ENCODE measurements at places on chromosomes 2 and 18. TPM values are rescaled to one million over a fixed set of nuclear protein-coding genes. Genes with fewer than 3 reads are reported as not detected.

KIF1A gene
- 0.14 TPM for total RNA-seq

RTP5 gene
- total RNA-seq, result not detected

DUSP2 gene
- total RNA-seq, result 1.0 TPM

SOWAHC gene
- 13.1 TPM for total RNA-seq

TDRD15 gene
- total RNA-seq, result not detected

SCYGR4 gene
- total RNA-seq, result not detected

TRIB2 gene
- total RNA-seq, result 15.1 TPM

SCTR gene
- not detected for total RNA-seq

MROH2A gene
- not detected for total RNA-seq

CNTNAP5 gene
- total RNA-seq, result 0.11 TPM

CDH2 gene
- total RNA-seq, result 60.4 TPM

PLCD4 gene
- total RNA-seq, result 1.7 TPM

DNA sequence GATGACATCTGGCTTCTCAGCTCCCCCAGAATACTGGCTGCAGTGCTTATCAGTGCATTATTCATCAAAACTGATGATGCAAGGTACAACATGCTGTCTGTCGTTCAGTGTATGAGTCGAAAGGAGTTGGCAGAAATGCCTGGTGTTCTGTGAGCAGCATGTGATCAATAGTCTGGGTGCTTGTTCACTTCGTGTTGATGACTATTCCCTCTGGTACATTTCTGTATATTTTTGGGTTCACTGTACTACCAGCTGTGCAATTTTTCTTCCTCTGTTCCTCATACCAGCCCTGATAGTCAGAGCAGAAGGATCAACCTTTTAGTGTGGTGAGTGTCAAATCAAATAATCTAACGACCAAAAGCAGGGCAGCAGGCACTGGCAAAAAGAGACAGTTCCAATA lies 59.0 kb upstream of the KLHL14 start:
- DNase-seq, result no peak

- DNase-seq, result no peak
Observed at GRCh38 chr2:167718560-167718959, 528.8 kb downstream of the STK39 start.

GRCh38 chr18:9918016-9918680 lies 4.3 kb downstream of the VAPA start:
- peak; percentile 81 for DNase-seq

DNA sequence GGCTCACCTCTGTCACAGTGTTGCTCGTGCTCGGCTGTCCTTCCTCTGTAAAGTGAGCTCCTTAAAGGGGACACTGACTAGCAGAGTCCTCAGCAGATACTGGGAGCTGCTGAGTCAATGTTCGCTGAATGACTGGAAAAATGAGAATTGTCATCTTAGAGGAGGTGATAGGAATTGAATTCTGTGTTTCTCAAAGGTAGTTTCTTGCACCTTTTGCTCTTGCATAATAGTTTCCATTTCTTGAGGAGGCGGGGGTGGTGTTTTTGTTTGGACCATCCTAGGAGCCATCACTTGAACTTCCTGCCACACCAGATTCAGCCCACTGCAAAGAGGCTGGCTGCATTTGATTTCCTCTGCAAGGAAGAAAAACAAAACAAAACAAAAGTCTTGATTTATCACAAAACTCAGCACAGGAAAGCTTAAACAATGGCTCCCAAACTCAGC lies 11.4 kb upstream of the RFX8 start:
- no peak for DNase-seq

DNA sequence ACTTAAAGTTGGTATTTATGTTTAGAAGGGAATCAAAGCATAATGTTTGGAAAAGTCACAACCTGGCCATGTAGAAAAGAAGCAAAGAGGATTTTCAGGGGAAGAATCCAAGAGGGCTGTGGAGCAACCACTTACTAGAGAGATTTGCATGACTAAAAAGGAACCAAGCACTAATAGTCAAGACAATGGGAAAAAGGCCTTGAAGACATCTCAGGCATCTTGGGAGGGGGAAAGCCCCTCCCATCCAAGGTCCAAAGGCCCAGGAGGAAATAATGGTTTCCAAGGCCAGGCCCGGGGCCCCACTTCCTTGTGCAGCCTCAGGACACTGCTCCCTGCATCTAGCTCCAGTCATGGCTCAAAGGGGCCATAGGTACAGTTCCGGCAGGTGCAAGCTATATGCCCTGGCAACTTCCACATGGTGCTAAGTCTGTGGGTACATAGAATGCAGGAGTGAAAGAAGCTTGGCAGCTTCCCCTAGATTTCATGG lies 128.1 kb downstream of the EIPR1 start:
- DNase-seq, result no peak

DNA sequence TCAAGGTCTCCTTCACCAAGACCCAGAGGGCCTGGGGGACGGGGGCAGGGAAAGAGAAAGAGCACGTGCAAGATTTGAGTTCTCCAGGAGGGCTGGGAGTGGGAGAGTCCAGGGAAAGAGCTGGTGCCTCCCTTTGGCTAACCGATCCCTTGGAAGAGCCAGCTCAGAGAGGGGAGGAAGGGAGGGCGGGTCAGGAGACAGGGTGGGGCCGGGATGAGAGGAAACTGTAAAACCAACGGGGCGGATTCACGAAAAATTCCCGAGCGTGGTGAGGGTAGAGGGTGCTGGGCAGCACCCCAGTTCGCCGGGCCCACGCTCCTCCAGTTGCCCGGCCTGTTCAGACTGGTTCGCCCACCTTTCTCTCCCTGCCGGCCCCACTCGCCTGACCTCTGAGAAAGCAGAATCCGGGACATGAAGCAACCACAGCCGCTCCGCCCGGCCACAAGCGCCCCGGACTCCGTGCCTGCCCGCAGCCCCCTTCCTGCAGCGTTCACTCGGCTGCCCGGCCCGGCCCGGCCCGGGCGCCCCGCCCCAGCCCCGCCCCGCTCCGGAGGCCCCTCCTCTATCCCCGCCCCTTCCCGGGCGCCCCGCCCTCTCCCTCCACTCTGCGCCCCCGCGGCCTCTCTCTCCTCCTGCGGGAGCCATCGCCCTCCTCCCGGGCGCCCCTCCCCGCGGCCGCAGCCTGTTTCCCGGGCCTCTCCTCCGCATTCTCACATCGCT lies 230.9 kb upstream of the SMAD2 start:
- DNase-seq, result peak; percentile 54

GRCh38 chr2:17226941-17227490 lies 291.2 kb downstream of the RAD51AP2 start:
- no peak for DNase-seq

- no peak for DNase-seq
Observed at GRCh38 chr2:181438261-181438660, 18.9 kb upstream of the ITGA4 start.

GRCh38 chr18:22705328-22705727 lies 227.8 kb upstream of the RBBP8 start:
- DNase-seq, result peak; percentile 76

GRCh38 chr2:74146929-74147726 lies 584 bp downstream of the BOLA3 start:
- no peak for DNase-seq

GRCh38 chr18:22790545-22791309 lies 142.4 kb upstream of the RBBP8 start:
- DNase-seq, result no peak

GRCh38 chr2:42195559-42195958 lies 26.4 kb downstream of the EML4 start:
- no peak for DNase-seq

GRCh38 chr2:118403658-118404451 lies 315.6 kb downstream of the INSIG2 start:
- DNase-seq, result peak; percentile 34

- DNase-seq, result peak; percentile 23
Observed at GRCh38 chr2:72040629-72041571, 106.8 kb downstream of the CYP26B1 start.

DNA sequence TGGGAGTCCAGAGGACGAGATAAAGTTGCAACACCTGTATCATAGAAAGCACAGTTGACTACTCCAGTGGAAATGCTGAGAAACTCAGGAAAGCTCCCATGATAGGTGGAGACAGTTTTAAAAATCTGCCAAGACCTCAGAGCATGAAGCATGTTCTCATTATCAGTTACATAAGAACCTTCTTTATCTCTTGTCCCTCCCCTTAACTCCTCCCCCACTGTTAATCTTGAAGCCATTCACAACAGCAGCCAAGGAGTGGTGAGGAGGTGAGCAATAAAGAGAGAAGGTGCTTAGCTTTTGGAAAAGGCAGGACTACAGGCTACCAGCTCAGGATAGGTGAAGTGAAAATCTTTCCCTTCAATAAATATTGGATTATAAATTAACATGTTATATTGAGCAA lies 657.9 kb downstream of the NYAP2 start:
- no peak for DNase-seq

DNA sequence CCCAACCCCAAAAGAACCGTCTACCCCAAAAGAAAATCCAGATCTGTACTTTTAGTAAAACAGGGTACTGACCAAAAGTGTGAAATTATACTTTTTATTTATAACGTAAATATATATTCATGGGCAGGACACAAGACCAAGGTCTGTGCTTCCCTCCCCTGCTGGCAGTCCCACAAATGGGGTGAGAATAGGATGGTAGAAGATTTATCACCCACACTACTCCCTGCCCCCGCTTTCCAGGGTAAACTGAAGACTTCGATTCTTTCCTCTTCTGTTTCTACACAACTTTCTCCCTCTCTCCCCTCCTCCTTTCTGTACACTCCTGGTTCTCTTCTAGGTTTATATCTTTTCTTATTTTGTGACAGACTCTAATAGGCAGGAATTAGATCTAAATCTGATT lies 79.7 kb downstream of the MDH1 start:
- no peak for DNase-seq

DNA sequence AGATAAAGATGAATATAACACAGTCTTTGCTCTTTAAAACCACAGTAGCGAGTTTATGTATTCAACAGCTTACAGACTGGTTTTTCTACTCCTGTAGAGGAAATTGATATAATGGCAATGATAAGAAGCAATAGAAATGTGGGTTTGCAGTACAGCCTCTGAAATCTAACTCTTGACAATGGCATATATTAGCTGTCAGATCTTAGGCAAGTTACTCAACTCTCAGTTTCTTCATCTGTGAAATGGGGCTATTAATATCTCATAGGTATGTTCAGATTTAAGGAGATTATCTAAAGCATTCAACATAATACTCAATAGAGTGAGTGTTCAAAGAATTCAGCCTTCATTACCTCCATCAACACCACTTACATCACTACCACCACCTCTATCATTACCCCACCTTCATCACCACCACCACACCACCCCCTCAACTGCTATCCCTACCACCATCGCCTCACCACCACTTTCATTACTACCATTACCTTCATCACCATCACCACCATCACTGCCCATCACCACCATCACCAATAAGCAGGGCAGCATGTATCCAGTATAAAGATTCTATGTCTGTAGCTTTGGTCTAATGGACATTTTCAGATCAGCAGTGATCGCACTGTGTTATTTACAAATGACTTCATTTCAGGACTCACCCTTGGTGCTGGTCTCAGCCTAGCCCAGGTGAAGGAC lies 22.7 kb downstream of the AOX1 start:
- no peak for DNase-seq

DNA sequence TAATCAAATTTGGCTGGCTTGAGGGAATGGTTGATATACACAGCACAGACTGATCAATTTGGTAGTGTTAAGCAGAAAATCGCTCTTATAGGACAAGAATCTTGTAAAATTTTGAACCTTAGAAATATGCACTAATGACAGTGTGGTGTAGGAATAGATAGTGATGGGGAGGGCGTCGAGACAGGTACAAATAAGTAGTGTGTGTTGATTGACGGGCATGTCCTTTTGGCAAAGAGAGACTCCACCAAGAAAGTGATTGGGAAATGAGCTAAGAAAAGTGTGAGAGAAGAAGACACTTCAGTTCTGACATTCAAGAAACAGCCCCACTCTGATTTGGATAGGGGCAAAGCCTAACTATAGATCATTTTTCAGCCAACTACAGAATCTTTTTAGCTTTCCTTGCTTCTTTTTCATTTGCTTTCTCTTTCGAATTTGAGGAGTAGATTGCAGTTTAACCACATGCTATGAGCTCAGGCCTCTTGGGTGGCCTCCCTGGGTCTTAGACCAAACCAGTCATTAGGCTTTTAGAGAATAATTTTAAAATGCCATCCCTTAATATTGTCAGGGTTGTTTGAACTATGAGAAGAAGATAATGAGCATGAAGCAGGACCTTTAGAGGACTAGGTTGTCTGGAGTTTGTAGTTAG lies 127.1 kb downstream of the CERS6 start:
- peak; percentile 46 for DNase-seq

DNA sequence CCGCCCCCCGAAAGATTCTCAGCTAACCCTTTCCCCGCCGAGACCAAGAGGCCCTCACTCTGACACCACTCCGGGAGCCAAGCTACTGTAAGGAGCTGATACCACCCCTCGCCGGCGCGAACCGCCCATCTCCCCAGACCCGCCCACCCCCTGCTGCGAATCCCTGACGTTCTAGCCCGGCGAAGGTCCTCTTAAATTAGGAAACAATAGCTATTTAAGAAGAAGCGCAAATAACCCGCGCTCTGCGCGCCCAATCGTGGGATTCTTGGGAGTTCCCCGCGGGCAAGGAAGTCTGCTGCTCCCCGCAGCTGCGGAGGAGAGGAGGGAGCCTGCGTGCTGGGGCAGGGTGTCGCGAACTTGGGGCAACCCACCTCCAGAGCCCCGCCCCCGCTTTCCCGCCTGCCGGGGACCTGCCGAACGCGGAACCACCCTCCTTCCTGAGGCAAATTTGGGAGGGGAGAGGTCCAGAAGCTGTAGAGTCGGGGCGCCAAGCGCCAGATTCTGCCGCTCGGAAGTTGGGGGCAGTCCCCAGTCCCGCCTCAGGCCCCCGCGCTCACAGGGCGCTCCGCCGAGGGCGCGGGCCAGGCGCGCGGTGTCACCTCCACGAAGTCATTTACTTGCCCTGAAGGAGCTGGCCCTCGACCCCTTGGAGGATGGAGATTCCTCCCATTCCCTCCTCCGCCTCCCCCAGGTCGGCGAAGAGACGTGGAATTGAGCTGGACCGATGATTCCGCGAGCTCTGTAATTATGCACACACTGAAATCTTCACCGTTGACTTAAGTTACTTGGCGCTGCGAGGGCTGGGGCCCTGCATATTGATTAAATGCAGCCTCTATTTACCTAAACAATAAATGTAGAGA lies 8.4 kb upstream of the SP9 start:
- no peak for DNase-seq

DNA sequence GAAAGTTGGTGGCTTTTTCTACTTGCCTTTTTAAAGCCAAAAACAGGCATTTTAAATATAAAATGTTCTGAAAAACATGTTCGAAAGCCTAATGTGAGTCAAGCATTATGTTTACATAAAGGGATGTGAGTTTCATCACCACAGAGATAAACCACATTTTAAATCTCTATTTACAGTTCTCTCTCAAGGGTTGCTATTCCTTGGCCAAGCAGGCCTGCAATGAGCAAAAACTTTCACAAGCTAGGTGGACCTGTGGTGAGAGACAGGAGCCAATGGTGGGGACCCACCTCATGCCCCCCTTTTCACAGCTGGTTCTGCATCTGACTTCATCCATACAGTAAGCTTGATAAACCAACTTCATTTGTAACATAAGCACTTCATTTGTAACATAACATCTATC lies 65.1 kb downstream of the CUL3 start:
- peak; percentile 28 for DNase-seq

GRCh38 chr2:10419553-10420257 lies 28.4 kb downstream of the ODC1 start:
- DNase-seq, result no peak
